MV-4-11 (cell line): ENCODE measurements at places on chromosomes 6 and 20.

DNA sequence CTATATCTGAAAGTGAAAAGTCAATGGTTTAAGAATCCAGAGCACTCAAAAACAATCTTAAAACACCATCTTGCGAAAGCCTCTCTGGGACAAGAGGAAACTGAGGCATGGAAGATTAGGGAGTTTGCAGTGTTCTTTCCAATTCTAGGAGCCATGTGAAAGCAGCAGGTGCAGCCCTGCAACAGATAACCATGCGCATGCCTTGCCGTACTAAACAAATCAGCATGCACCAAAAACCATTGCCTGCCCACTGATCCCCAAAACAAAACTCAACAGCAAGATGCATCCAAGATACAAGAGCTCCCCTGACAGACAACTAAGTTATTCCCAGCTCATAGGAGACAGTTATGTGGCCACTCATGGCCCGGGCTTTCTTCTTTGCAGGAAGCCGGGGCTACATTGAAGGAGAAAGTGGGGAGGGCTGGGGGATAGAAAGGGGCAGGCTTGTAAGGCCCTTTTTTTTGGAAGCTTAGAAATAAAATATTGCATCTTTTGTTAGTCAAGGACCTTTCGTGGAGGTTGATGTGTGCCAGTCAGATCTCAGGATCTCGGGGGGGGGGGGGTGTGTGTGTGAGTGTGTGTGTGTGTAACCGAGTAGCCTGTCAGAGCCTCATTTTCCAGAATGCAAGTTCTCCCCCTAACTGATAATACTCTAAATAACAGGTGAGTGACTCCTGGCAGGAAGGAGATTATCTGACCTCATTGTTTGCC, 178.4 kb downstream of the MBOAT1 start:
- DNase-seq = no peak

DNA sequence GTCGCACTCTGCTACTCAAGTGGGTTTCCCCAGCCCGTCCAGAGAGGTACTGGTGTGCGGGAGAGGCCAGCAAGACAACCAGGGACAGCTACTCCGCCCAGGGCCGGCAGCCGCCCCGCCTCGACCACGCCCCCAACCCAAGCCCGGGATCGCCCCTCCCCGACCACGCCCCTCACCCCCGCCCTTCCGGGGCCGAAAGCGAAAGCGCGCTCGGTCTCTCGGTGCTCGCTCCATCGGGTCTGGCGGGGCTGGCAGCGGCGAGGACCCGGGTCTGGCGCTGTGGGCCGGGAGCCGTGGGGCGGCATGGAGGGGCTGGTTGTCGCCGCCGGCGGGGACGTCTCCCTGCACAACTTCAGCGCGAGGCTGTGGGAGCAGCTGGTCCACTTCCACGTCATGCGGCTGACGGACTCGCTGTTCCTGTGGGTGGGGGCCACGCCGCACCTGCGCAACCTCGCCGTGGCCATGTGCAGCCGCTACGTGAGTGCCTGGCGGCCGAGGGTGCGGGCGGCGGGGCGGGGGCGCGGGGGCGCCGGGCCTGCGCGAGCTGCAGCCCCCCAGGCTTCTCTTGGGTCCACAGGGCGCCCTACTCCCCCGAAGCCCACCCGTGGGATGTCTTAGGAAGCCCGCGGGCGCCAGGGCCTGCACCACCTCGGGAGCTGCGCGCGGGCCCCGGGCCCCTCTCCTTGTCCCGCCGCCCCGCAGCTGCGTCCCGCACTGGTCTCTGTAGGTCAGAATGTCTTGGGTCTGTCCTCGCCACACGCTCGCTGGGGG, at the start of gene PSMG4:
Gene PSMG4, plus strand, starts transcription at position 228 of the 771 bp plus-strand sequence. Its CDS starts 76 bp downstream, at position 304.
- peak; percentile 67 for DNase-seq

- no peak for DNase-seq
These were observed 380.0 kb upstream of the GJE1 start for GRCh38 chr6:141752677-141753076.

DNA sequence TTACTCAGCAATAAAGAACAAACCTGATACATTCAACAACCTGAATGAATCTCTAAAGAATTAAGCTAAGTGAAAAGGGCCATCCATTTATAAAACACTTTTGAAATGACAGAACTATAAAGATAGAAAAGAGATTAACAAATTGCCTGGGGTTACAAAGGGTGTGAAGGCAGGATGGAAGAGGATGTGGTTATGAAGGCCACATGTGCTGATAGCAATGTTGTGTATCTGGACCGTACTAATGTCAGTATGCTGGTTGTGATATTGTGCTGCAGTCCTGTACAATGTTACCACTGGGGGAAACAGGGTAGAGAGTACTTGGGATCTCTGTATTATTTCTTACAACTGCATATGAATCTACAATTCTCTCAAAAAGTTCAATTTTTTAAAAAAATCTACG, 36.4 kb downstream of the ELOVL5 start:
- DNase-seq = peak; percentile 28
